Globus pallidus (tissue), 1 donor: ENCODE measurements at places on chromosomes 2 and 18.
A peak's percentile ranks its signal among the peaks of the same experiment; 100 is the strongest.

- no peak for DNase-seq
Measured at GRCh38 chr2:111185361-111186022, 64.8 kb downstream of the BCL2L11 start.

GRCh38 chr18:67144329-67144728 lies 372.2 kb downstream of the DSEL start:
- no peak for DNase-seq

- no peak for DNase-seq
Measured at GRCh38 chr2:135299165-135299564, 231.9 kb downstream of the ZRANB3 start.

DNA sequence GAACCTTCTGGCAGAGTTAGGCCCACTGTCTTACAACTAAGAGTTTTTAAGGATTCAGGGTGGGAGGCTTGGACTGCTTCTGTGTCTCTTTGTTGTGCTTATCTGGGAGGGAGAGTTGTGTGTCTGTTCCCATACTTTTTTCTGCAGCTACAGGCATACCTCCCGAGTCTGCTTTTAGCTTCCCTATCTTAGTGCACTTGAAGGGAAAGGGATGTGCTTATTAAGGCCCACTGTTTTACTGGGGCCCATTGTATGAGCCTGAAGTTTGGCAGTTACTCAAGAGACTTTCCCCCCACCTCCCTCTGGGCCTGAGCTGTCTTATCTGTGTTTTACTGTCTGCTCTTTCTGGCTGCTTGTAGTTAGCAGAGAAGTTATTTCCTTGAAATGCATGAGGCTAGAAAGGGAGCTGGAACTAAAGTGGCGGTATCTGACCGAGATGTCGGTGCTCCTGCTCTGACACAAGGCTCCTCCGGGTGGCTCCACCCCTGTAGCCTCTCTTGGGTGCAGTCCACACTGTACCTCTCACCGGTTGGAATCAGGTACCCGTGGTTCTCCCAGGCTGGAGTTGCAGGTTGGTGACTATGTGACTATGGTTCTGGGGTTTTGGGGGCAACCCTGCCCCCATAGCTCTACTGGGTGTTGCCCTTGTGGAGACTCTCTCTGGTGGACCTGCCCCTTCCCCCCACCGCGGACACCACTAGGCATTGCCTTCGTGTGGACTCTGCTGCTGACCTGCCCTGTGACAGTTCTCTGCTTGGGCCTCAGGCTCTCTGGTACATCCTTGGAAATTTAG lies 12.9 kb downstream of the UBR3 start:
- DNase-seq = no peak

GRCh38 chr2:44171018-44171417 lies 2.3 kb downstream of the PPM1B start:
- DNase-seq = peak; percentile 59

- DNase-seq = no peak
Measured at GRCh38 chr2:226184940-226185615, 614.5 kb downstream of the IRS1 start.

DNA sequence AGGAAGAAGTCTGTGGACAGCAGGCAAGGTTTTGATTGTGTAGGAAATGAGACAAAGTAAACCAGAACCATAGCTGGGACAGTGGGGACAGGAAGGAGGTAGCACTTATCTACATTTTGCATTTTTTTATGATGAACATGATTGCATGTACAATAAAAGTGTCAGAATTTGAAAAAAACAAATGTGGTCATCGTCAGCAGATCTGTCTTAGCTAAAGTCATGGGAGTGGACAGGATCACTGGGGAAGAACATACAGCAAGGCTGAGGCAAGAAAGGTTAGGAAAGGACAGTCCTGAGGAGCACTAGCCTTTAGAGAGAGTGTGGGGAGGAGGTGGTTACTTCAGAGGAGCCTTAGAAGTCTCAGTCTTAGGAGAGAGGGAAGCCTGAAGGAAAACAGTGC lies 35.1 kb upstream of the SLC14A2 start:
- no peak for DNase-seq

GRCh38 chr2:105733875-105734274 lies 10.8 kb upstream of the NCK2 start:
- no peak for DNase-seq

GRCh38 chr2:166344286-166345113 lies 31.2 kb downstream of the SCN9A start:
- peak; percentile 15 for DNase-seq

DNA sequence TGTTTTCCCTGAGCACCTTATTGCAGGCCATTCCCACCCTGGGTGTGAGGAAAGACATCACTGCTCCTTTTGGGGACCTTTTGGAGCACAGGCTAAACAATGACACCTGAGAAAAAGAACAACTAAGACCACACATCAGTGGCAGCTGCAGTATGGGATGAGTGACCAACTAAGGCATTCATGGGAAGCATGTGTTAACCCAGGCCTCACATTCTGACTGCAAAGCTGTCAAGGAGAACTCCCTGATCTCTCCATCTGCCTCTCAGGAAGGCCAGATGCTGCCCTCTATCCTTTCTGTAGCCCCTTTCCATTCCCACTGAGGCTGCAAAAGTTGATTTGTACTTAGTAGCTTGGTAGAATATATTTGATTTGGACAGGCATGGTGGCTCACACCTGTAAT lies 277.7 kb upstream of the FBXO11 start:
- DNase-seq = no peak

DNA sequence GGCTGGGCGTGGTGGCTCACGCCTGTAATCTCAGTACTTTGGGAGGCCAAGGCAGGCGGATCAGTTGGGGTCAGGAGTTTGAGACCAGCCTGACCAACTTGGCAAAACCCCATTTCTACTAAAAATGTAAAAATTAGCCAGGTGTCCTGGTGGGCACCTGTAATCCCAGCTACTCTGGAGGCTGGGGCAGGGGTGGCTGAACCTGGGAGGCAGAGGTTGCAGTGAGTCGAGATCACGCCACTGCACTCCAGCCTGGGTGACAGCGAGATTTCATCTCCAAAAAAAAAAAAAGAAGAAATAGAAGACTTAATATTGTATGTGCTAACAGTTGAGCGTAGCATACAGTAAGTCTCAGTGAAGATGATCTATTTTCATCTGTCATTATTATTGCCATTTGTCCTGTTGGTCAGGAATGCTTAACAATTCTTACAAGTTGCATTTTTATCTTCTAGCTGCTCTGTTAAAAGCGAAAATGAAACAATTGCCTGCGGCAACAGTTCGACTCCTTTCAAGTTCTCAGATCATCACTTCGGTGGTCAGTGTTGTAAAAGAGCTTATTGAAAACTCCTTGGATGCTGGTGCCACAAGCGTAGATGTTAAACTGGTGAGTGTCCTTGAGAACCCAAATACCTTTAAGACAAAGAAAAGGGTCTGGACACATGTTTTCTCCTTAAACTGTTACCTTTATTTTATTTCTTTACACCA lies 7.2 kb downstream of the PMS1 start:
- DNase-seq = no peak

DNA sequence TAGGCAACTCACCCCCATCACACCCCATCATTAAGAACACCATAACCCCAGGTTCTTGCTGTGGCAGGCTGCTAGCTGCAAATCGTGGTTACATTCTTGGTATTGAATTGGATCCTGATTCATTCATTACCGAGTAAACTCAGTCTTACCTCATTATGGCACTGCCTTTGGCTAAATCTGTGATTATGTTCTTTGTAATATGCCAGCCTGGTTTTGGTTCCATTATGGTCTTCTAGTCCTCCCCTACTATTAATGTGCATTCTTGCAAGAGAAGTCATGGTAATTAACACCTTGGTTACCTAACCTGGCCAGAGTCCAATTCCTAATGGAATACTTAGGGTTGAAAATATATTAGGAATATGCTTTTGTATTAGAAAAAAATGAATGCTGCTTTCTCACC lies 258.9 kb upstream of the APCDD1 start:
- no peak for DNase-seq

DNA sequence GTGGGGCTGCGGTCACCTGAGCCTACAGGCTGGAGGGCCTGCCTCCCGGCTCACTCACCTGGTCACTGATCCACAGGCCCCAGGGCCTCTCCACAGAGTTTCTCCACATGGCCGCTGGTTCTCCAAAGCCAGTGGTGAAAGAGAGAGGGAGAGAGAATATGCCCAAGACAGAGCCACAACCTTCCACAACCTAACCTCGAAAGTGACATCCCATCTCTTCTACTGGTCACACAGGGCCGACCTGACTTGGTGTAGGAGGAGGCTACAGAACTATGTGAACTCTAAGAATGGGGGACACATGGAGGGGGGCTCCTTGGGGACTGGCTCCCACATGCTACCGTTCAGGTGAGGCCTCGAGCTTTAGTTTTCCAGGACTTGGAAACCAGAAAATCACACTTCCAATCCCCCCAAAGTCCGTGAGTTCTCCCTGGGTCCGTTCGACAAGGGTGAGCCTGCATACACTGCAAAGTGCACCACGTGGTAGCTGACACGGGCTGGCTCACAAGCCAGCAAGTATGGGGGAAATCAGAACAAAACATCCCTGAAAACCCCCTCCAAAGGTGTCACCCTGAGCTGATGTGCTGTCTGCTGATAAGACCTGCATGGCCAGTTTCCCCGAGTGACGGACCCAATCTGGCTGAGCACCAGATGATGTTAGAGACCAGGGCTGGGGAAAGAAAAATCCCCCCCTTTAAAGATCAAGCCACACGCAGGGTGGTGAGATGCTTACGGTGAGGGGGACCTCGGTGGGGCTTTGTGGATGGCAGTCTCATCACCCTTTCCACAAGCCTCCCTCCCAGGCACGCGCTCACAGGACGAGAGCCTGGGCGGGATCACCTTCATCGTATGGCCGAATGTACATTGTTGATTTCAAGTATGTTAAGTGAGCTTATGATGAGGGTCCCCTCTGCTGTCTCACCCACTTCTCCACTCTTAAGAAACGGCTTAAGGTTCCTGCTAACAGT lies 54.2 kb upstream of the SEMA4C start:
- peak; percentile 78 for DNase-seq

- no peak for DNase-seq
Measured at GRCh38 chr2:108189316-108189715, 50.5 kb upstream of the SULT1C3 start.

DNA sequence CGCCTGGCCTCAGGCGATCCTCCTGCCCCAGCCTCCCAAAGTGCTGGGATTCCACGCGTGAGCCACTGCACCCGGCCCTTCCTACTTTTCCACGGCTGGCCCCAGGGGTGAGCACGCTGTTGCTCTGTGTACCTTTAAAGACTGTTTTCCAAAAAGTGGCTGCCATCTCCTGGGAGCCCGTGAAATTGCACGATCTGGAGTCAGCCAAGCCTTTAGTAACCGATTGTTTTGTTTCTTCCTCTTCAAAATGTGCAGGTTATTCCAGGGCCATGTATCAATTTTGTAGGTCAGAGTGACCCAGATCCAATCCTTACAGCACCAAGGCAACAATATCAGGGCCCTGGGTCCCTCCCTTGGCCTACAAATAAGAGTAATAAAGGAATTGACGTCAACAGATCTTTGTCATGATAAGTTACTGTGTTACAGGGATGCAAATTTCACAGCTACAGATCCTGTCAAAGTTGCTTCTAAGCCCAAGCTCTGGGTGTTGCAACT lies 135.6 kb upstream of the ZNF236 start:
- DNase-seq = no peak

GRCh38 chr2:152825834-152826233 lies 107.4 kb downstream of the ARL6IP6 start:
- no peak for DNase-seq

DNA sequence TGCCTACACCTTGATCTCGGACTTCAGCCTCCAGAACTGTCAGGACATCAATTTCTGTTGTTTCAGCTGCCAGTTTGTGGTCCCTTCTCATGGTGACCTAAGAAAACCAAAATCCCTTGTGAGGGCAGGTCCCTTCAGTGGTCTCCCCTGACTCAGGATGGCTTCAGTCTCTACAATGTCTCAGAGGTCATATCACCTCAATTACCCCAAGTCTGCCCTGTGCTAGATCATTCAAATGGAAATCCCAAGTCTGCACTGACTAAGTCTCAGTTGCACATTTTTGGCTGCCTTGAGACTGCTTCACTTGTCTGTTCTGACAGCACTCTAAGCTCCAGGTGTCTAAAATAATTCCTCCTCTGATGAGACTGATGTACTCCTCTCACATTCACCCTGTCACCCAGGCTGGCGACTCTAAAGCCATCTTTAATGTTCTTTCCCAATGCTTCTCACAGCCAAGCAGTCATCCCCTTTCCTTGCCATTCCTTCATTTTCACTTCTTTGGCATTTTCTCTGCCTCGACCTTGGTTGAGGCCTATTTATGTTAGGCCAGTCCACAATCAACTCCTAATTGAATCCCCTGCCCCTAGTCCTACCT lies 470.8 kb downstream of the DLGAP1 start:
- no peak for DNase-seq

DNA sequence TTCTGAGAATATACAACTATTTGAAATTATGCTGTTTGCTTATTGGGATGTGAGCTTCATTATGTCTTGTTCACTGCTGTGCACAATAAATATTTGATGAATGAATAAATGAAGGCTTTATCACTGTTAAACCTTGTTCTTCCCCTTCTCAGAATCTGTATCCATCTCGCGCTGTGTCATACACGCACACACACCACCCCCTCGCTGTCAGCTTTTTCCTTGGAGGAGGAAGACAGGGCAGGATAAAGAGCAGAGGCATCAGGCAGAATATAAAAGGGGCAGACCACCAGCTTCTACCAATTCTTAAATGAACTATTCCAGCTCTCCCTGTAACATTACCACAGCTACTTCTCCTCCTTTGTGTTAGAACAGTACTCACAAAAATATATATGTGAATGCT lies 75.0 kb downstream of the CD226 start:
- no peak for DNase-seq

DNA sequence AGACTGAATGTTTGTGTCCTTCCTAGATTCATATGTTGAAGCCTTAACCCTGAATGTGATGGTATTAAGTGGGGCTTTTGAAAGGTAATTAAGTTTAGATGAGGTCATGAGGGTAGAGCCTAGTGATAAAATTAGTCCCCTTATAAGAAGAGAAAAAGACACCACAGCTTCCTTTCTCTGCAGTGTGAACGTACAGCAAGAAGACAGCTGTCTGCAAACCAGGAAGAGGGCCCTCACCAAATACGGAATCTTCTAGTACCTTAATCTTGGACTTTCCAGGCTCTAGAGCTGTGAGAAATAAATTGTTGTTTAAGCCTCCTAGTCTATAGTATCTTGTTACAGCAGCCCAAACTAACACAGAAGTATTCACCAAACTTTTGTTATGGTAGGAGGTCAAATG lies 57.1 kb upstream of the CYTIP start:
- no peak for DNase-seq

DNA sequence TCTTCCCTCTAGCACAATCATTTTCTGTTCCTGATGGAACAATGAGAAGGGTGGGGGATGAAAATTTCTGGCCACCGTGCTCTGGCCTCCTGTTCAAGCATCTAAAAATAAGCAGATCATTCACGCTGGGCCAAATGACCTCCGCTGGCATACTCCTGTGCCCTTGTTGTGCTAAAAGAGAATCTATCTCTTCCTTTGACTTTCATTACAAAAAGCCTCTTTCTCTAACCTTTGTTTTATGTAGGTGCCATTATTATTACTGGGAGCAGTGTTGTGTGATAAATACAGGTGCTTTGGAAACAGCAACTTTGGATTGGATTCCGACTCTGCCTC lies 44.6 kb upstream of the B3GNT2 start:
- DNase-seq = no peak

DNA sequence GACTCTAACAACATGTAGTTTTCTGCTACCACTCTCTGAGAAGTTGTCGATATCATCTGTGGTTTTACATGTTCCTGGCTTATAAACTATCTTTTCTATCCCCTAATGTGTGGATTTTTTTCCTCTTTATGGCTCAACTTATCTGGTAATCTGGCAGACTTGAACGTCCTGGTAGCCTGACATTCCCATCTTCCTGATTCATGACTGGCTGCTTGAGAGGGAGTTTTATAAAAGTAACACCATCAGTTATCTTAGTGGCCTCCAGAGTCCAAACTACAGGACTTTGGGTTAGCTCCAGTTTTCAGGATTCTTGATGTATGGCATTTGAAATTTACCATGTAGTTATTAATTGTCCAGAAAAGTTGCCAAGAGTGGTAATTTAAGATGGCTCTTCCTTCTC lies 174.0 kb upstream of the GULP1 start:
- DNase-seq = no peak
